Fibroblast of skin of left biceps (primary cell): ENCODE measurements at places on chromosomes 5 and 9.

- no peak for DNase-seq
Observed at GRCh38 chr5:56815658-56816545, 553 bp downstream of the MAP3K1 start.

GRCh38 chr9:127219520-127219919 is 45.1 kb upstream of the GARNL3 start:
- DNase-seq, result no peak

- no peak for DNase-seq
Observed at GRCh38 chr9:3507395-3508077, 18.3 kb downstream of the RFX3 start.

- no peak for DNase-seq
Observed at GRCh38 chr5:148687427-148687826, 33.1 kb upstream of the HTR4 start.

DNA sequence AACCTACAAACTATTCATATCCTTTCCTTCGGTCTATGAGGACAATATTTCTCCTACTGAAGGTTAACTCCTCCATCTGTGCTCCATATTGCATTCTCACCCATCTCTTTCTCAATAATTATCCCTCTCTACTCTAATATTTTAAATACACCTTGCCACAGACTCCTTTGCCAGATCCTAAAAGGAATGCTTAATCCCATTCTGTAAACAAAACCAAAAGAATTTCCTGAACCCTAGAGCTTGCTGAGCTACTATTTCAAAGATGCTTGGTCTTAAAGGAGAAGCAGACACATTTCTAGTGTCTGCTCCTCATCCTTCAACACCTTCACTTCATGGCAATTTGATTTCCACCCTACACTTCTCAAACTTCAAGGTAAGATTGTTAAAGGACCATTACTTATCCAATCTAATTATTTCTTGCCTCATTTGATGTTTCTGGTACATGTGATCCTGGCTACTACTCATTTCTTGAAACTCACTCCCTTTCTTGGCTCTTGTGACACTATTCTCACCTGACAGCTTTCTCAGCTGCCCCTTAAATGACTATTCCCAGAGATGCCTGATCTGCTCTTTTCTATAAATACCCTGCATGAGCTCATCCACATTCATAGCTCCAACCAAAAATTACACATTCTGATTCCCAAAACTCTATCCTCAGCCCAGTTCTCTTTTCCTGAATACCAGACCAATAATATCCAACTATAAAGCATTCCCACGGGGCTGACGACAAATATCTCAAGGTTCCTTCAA is 20.2 kb downstream of the HOMER1 start:
- DNase-seq, result no peak

- DNase-seq, result no peak
Observed at GRCh38 chr5:123482258-123482657, 29.7 kb upstream of the CSNK1G3 start.

DNA sequence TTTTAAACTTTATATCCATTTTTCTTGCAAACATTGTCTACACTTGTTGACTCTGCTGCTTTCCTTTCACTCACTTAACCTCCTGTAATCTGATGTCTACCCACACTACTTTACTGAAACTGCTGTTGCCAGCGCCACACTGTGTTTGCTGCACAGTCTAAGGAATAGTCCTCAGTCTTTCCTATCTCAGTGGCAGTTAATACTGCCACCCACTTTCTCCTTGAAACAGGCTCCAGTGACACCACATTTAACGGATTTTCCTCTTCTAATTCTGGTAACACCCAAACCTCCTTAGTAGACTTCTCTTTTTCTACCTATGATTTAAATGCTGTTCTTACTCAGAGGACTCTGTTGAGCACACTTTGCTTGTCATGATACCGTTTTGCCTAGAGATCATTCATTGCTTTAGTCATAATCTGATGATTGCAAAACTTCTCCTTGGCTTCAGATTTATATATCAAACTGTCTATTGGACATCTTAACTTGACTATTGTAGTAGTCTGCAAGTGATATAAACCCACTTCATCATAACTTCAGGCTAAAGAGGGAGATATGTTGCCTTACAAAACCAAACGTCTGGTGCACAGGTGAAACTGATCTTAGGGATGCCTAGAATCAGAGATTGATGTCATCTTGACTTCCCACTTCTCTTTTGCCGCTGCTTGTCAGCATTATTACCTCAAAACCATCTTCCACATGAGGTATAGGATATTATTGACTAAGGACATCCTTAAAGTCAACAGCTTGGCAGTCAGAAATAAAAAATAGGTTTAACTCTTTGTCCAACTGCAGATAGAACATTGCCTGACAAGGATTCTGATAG is 94.1 kb downstream of the CDC42SE2 start:
- no peak for DNase-seq

DNA sequence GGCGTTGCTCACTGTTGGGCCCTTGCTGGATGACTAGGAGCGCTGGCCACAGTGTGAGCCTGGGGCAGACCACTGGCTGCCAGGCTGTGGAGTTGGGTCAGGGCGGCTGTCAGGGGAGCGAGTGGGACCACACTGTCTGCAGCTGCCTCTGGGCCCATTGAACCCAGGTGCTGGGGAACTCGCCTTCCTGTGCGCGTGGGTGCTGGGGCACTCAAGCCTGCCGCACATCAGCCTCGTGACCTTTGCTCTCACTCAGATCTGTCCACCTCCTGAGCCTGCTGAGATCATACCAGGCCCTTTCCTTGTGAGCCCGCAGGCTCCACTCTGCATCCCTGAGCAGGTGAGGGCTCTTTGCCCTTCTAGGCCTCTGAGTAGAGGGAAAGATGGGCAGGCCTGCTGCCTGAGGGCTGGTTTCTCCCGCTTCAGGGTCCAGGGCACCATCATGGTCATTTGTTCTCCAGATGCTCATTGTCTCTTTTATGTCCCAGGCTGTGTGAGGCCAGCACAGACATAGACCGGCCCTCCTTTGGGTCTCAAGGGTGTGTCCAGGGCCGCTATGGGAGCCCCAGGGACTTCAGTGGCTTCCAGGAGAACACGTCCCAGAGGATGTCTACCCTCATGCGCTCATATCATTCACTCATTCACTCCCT is 26.5 kb downstream of the WNK2 start:
- DNase-seq, result no peak

DNA sequence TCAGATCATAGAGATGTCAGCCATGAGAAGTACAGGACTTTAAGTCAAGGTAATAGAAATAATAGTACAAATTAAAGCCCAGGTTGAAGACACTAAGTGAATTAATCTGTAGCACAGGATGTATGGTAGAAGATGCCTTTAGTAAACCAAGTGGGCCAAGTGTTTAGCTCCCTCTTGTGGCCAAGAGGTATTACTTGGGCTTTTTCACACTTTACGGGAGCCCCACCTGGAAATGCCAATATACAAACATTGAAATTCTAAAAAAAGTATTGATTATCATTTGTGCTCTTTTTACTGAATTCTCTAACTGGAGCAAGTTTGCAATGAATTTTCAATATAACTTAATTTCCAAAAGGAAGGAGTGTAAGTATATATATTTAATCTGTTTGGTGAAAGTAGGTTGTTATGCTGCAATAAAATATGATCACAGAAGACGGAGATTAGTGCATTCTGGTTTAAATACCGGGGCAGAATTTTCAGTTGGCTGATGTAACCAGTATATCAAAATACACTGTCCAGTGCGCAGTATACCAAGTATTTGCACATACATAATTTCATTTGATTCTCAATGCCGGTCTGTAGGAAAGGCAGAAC is 84.7 kb downstream of the PARP8 start:
- no peak for DNase-seq

- DNase-seq, result no peak
Observed at GRCh38 chr9:79155308-79155707, 416.5 kb upstream of the TLE4 start.

GRCh38 chr5:163104464-163104863 is 332.9 kb upstream of the CCNG1 start:
- no peak for DNase-seq

DNA sequence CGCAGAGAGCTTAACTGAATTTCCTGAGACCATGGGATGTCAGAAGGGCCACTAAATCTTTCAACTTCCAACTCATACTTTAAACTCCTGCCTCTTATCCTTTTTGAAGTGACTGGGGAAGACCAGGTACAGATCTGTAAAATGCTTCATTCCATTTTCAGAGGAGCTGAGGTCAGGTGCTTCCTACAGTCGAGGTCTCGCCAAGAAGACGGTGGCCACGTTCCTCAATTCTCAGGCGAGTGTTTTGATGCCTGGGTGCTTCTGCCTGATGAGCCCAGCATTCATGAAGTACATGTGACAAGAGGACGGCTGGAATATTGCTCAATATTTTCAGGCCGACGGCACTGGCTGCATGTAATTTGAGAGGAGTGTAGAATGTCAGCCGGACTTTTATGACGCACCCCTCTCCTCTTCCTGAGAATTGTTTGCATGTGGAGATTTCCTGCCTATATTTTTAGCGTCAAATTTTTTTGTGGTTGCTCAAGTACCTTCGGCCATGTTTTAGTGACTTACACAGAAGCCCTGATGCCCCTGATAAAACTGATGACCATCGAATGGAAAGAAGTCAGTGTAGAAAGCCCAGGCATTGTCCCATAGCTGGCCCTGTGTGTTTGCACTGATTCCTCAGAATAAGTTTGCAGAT is 38.8 kb upstream of the GLRX start:
- peak; percentile 88 for DNase-seq

- no peak for DNase-seq
Observed at GRCh38 chr9:87497604-87498045, at the start of gene DAPK1. TSS of gene DAPK1 (plus strand) at chr9:87497867. CDS start at chr9:87499078, 1,211 bp downstream.

GRCh38 chr5:91741764-91742505 is 358.8 kb upstream of the ARRDC3 start:
- DNase-seq, result no peak

GRCh38 chr9:9552665-9553064 is 1060.1 kb downstream of the PTPRD start:
- no peak for DNase-seq

DNA sequence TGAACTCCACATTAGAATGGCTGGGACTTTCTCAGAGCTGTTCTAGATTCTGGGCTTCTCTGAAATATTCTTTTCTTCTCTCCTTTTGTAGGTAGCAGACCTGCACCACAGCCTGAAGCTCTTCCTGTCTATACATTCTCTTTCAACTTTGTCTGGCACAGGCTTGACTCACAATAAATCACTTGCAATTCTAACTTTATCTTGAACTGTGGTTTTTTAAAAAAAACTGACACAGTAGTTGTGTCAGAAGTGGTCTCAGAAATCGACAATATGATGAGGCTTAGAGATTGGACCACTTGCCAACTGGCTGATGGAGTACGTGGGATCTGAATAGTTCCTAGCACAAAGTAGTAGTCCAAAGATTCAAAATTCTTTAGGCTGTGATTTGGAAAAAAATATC is 24.1 kb upstream of the CDH9 start:
- no peak for DNase-seq

- no peak for DNase-seq
Observed at GRCh38 chr5:61332851-61333320, 828 bp downstream of the ZSWIM6 start.

DNA sequence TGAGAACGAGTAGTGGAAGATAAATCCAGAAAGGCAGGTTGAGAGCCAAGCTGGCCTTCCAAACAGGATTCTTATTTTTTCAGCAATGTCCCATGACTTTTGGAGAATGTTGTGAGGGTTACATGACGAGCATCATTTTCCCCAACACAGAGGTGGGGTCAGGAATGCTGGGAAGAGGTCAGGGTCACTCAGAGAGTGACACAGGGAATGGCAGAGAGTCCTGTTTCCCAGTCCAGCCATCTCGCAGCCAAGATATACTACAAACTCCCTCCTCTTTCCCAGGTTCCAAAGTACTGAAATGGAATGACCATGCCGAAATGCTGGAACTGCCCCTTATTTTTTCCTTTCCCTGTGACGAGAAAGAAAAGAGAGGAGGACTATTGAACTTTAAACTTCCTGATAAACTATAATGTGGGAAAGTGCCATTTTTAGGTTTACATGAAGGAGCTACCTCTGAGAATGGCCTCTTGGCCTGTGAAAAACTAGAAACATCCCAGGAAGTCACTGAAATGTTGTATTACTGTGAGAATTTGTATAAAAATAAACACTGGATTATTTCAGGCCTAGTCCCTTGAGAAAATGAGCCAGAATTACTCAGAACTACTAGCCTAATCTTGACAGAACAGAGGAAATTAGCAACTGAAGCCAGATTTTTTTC is 420.4 kb downstream of the CETN3 start:
- no peak for DNase-seq

GRCh38 chr5:140420665-140421361 is 19.2 kb downstream of the ANKHD1 start:
- no peak for DNase-seq

- no peak for DNase-seq
Observed at GRCh38 chr5:168890816-168891812, 311.9 kb upstream of the PANK3 start.

GRCh38 chr5:147906326-147907095 is at the start of gene C5orf46:
TSS of gene C5orf46 (minus strand) at chr5:147906538. CDS start at chr5:147906501, 37 bp downstream.
- no peak for DNase-seq

GRCh38 chr5:96978812-96979449 is 43.1 kb downstream of the LNPEP start:
- peak; percentile 31 for DNase-seq

DNA sequence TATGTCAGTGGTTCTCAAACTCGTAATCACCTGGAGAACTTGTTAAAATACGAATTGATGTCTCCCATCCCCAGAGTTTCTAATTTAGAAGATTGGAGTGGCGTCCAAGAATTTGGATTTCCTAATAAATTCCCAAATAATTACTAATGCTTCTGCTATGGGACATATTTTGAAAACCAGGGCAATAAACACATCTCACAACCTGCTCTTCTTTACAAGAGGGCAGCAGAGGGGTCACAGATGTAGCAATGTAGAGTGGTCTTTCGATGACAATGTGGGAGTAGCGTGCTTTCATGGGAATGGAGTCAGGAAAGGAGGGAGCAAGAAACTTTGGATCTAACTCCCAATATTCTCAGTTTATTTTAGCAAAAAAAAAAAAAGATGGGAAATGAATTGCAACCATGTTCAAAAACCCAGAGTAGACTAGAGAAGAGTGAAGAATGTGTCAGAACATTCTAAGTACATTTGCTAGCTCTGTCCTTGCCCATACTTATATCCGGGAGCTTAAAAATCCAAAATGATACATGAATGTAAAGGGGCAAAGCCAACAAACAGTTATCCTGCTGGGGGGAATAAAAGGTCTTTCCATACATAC is 33.8 kb upstream of the ALDH1A1 start:
- no peak for DNase-seq

- DNase-seq, result no peak
Observed at GRCh38 chr9:124793015-124793541, 16.1 kb downstream of the OLFML2A start.

- peak; percentile 19 for DNase-seq
Observed at GRCh38 chr9:133714606-133715294, 23.4 kb downstream of the SARDH start.

- DNase-seq, result no peak
Observed at GRCh38 chr5:118647587-118647986, 340.8 kb downstream of the DTWD2 start.
